Cardiac fibroblast (primary cell): ENCODE measurements at places on chromosomes 13 and 19.
A peak's percentile ranks its signal among the peaks of the same experiment; 100 is the strongest.

DNA sequence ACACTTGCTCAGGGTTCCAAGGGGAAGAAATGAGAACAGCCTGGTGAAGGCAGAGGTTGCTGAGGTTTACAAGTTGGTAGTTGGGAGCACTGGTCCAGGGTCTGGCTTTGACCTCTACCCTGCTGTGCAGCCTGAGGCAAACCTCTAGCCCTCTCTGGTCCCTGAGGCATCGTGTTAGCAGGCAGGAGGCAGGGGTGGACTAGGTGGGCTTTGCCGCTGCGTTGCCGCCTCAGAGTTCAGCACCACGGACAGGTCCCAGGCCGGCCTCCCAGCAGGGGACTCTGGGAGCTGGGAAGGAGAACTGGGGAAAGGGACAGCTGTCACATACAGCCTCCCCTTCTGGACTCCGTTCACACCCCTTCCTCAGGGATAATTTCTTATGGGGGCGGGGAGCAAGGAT, 3.1 kb downstream of the NCAN start:
- peak; percentile 31 for DNase-seq

DNA sequence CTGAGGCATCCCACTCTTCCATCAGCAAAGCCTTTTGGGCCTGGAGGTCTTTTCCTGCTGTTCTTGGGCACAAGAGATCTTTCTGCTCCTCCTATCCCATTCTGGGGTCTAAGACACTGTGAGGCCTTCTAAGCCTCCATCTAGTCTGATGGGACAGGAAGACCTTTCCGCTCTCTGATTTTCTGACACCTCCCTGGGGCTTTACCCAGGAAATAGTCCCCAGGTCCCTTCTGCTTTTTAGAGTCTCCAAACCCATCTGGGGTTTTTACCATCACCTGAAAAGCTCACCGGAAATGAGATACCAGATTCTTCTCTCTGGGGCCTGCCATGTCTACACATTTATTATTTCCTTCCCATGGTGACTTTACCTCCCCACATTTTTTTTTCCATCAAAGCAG, 21.1 kb downstream of the CLEC17A start:
- DNase-seq = no peak

GRCh38 chr19:58439576-58440554, at the start of gene ZNF132:
Gene ZNF132 (minus strand): TSS chr19:58440153. CDS start chr19:58439821, 332 bp downstream.
- peak; percentile 100 for DNase-seq

GRCh38 chr13:34555988-34556387, 386.1 kb upstream of the NBEA start:
- peak; percentile 33 for DNase-seq

DNA sequence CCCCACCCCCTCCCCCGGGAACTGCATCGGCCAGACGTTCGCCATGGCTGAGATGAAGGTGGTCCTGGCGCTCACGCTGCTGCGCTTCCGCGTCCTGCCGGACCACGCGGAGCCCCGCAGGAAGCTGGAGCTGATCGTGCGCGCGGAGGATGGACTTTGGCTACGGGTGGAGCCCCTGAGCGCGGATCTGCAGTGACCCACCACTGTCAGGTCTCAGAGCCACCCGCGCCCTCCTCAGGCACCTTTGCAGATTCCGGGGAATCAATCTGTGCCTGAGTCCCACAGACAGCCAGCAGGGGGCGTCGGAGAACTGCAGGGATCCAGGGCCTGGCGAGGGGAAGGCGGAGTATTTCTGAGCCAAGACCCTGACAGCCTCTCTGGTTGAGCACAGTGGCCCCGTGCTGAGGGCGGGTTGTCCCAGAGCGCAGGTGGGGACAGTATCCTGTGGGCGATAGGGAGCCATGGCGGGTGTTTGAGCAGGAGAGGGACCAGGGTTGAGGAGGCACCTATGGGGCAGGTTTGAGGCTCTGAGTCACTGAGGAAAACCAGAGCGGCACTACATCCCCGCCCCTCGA, 30.4 kb upstream of the CYP4F8 start:
- DNase-seq = peak; percentile 62

- DNase-seq = no peak
Observed at GRCh38 chr13:24982333-24982999, 113.5 kb upstream of the PABPC3 start.

DNA sequence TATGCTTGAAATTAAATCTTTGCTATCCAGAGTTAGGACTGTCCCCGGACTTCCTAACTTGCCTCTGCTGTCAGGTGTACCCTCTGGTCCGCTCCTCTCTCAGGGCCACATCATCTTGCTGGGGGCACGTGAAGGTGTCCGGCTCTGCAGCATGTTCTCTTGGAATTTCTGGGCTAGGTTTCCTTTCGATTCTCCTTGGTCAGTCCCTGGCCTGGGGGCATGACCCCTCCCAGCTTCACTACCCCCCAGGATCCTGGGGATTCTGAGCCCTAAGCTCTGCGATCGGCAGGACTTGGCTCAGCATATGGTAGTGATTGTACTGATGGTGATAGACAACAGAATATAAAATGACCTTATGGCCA, 5.1 kb upstream of the GPI start:
- no peak for DNase-seq

GRCh38 chr13:98517576-98518310, 59.2 kb downstream of the STK24 start:
- no peak for DNase-seq

- DNase-seq = peak; percentile 89
Observed at GRCh38 chr13:76965759-76966421, 17.6 kb downstream of the ACOD1 start.

DNA sequence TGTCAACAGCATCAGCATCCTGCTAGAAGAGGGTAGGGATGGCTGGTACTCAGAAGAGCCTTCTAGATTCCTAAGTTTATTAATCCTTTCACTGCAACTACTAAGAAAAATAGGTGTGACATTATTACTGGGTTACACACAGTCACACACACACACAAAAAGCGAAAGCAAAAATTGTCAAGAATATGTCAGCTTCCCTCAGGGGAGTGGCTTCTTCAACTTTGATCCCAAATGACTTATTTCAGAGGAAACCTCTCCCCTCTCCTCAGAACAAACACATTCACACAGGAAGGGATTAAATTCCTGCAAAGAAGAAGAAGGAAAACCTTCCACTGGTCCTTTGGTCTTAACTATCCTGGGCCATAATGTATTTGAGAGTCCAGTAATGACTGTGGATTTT, 20.1 kb upstream of the IGFL1 start:
- no peak for DNase-seq

- DNase-seq = peak; percentile 42
Observed at GRCh38 chr13:112968910-112969691, at the start of gene MCF2L. Gene MCF2L (plus strand): TSS chr13:112969214. CDS start chr13:112969380, 166 bp downstream.

GRCh38 chr13:64930636-64931035, 2299.5 kb downstream of the PCDH9 start:
- DNase-seq = no peak

DNA sequence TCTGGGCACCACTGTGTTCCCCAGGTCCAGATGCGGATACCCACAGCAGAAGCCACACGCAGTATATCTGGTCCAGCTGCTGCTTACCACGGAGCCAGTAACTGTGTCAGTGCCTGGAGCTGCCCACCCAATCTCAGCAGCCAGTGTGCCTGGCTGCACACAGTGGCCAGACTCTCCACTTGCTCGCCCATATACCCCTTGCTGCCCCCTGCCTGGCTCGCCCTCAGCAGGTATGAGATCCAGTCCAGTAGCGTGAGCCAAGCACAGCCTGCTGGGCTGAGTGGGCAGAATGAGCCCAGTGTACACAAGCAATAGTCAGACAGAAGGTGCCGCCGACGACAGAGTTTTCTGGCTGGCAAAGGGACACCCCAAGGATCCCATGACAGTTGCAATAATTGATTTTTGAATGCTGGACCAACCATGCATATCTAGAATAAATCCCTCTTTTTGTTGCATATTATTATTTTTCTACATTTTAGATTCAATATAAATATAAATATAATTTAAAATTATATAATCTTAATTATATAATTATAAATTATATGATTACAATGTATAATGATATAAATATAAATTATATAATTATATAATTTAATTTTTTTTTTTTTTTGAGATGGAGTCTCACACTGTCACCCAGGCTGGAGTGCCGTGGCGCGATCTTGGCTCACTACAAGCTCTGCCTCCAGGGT, 918.8 kb upstream of the MIR17HG start:
- no peak for DNase-seq

DNA sequence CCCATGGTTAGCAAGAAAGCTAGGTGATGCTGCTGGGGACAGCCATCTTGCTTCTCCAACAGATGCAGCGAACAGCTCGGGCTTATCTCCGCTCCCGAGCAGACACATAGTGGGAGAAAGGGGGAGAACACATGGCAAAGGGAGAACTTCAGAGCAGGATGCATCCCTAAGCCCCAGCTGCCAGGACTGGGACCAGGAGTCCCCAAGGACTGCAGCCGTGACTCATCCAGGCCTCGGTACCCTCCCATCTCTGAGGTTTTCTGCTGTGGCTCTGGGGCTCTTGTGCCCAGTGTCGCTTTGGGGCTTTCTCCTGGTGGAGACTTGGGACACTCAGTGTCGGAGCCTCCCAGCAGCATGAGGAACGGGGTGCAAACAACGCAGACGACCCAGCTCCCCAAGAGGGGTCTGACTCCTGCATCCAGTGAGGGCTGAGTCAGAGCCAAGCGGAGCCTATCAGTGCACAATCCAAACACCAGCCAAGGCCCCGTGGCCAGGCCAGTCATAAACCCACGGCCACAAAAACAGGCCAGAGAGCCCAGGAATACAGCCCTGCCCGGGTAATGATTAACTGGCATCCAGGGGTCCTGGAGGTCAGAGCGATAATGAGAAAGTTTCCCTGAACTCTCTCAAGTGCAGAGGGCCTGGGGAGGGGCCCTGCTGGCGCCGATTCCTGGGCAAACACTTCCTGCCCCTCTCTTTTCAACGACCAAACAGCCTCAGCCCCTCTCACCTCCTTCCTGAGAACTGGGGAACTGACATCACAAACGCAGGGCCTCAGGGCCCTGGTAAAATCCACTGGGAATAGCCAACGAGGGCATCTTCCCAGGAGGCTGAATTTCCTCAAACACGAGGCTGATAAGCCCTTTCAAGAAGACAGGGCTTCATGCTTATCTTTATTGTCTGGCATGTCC, 202.9 kb downstream of the USP12 start:
- DNase-seq = no peak

- DNase-seq = no peak
Observed at GRCh38 chr19:14409146-14410023, 9.8 kb downstream of the DDX39A start.

DNA sequence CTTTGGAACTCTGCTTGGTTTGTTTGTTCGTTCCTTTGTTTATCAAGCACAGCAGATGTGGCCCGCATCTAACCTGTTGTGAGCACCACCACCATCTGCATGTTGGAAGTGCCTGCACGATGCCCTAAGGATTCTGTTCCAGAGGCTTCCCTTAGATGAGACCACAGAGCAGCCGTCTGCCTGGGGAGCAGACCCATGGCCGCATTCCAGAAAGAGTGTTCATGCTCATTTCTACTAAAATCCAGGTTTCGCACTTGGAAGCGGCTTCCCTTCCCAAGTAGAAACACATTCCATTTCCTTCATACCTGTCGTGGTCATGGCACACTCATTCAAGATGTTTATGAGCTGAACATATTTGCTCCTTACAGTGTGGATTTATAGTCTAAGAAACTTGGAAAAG, 27.2 kb downstream of the COL4A2 start:
- DNase-seq = no peak

DNA sequence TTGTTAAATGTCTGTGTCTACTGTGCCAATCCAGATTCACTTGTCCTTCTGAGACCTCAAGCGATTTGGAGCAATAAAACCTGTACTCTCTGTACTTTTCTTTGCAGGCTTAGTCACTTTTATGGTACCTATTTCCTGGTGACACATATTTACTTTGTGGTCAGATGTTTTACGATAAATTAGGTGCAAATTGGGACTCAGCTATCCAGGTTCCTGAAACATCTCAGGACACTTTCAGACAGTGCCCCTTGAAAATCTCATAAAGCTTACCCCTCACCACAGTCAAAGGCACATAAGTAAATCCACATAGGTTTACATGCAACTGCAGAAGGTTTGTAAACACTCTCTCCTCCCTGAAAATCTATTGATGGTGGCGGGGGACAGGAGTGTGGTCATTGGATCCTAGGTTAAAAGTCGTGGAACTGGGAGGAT, 438.8 kb downstream of the EFNB2 start:
- DNase-seq = no peak

- no peak for DNase-seq
Observed at GRCh38 chr13:110466266-110466915, 95.1 kb downstream of the RAB20 start.

DNA sequence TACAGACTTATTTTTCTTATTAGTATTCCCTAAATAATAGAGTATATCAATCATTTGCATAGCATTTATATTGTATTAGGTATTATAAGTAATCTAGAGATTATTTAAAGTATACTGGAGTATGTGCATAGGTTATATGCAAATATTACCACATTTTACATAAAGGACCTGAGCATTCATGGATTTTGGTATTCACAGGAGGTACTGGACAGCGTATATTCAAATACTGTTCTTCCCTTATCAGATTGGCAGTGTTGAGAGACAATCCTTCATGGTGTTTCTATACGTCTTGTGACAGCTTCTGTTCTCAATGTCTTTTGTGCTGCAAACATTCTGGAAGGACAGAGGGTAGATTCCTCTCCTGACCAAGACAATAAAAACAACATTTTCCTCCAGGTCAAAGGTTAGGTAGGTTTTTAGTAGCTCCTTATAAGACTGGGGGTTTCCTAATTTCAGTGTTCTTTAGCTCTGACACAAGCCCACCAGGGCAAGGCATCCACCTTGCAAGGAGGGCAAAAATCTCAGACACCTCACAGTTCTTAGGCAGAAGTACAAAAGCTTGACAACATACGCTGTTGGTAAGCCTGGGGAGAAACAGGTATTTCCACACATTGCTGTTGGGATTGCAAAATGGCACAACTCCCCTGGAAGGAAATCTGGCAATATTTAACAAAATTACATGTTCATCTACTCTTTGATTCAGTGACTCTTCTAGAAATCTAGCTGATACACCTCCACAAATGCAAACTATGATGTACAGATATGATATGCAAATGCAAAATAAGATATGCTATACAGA, 20.6 kb upstream of the PCCA start:
- DNase-seq = no peak

DNA sequence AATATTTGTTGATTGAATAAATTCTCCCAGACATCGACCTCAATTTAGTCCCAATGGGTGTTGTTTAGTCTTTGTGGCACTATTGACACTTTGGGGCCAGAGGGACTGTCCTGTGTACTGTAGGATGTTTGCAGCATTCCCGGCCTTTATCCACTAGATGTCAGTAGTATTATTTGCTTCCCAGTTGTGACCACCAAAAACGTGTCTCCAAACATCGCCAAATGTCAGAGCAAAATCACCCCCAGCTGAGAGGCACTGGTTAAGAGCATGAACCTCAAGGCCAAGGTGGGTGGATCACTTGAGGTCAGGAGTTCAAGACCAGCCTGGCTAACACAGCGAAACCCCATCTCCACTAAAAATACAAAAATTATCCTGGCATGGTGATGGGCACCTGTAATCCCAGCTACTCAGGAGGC, 15.4 kb downstream of the NLRP12 start:
- DNase-seq = peak; percentile 74

GRCh38 chr13:80239571-80240255, 101.2 kb downstream of the SPRY2 start:
- DNase-seq = no peak

- DNase-seq = no peak
Observed at GRCh38 chr13:113455384-113455783, 2.1 kb upstream of the ADPRHL1 start.

GRCh38 chr13:114078461-114079451, 53.7 kb downstream of the RASA3 start:
- DNase-seq = peak; percentile 80

- DNase-seq = no peak
Observed at GRCh38 chr19:3249408-3249807, 24.9 kb downstream of the CELF5 start.
